ENCODE measurements at places on chromosomes 13 and 19.

DNA sequence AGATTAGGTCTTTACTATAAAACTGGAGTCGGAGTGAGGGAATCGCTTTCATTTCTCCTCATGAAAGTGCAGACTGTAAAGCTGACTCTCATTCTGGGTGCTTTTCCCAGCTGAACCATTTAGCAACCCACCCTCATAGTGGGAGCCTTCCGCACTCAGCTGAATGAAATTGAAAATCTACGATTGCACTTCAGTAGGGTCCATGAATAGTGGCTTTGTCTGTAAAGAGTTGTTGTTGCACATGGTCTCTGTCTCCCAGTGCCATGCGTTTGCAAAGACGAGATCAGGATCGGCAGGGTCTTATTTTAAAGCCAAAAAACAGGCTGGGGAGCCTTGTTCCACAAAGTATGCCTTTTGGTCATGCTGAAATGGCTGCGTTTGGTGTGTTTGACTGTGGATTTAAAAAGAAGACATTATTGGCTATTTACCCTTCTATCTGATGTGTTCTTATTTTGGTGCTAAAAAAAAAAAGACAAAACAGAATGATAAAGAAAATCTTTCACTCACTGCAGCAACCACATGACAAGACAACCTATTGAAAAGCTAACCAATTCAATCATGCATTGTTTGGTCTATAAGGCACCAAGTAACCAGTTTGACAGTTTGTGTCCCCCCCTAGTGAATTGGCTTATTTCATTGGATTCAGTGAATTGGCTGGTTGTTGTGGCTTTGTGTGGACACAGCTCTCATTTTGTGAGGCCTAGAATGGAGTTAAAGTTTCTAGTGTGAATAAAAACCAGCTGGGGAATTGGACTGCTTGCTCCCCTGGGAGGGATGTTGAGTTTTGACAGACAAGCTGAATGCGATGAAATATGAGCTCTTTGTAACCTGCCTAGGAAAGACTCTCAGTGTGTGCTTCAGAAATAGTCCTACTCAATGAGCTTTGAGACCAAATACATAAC is 65.6 kb downstream of the ARHGAP35 start:
- DNase-seq, result no peak

- DNase-seq, result peak; percentile 84
Observed at GRCh38 chr19:2171349-2172145, 7.8 kb downstream of the DOT1L start.

- no peak for DNase-seq
Observed at GRCh38 chr13:73464758-73465616, 406.2 kb downstream of the KLF5 start.

DNA sequence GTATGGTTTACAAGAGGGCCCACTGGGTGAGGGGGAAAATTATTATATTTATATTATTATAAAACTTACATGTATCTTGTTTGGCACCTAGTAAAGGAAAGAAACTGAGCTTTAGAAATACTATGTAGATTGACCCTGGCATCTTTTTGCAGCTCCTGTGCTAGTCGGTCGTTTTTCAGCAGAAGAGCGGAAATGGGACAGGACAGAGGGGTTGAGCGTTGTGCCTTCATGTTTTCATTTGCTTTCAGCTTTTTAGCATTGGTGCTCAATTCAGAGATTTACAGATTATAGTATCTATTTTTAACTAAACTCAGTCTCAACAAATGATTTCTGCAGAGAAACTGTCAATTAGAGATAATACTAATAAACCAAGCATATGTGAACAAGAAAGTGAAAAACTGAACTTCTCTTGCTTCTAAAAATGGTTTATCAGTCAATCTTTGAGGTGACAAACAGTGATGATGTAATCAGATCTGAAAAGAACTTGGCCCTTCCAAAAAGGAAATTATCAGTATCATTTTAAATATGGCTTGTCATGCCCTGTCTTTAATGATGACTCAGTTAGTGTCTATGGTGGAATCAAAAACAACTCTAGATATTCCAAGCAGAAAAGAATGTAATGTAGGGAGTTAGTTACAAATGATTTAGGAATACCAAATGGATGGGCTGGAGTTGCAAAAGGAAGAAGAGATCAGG is 56.9 kb upstream of the KCTD4 start:
- DNase-seq, result no peak

DNA sequence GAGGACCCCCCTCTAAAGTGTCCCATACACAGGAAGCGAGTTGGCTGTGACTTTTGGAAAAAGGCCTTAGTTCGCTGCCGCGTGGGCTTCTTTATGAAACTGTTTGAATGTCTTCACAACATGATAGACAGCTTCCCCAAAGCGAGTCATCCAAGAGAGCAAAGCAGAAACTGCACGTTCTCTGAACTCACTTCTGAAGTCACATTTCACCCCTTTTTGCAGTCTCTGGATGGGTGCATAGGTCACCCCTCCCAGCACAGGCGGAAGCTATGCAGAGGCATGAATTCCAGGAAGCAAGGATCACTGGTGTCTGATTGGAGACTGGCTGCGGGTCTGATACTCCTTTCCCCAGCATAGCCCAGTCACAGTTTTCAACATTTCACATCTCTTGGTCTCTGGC is 10.6 kb downstream of the GPI start:
- DNase-seq, result no peak

DNA sequence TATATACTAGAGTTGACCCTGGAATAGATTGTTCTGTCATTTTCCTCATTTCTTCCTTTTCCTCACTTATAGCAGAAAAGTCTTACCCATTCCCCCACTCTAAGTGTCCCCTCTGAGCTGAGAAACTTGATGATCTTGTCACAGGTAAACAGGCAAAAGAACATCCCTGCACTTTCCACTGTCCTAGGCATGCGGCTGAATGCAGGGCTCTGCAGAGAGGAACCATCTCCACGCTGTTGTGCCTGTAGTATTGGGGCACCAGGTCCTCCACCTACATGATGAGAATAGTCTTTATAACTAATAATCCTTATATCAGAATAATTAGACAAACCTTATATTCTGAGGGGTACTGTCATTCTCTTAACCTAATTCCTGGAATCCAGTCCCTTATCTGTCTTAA is 211.3 kb downstream of the RBM26 start:
- DNase-seq, result no peak

- no peak for DNase-seq
Observed at GRCh38 chr19:28553005-28553404, 659.9 kb downstream of the UQCRFS1 start.
